CD4-positive, alpha-beta memory T cell (primary cell): ENCODE measurements at places on chromosomes 16 and 17.

DNA sequence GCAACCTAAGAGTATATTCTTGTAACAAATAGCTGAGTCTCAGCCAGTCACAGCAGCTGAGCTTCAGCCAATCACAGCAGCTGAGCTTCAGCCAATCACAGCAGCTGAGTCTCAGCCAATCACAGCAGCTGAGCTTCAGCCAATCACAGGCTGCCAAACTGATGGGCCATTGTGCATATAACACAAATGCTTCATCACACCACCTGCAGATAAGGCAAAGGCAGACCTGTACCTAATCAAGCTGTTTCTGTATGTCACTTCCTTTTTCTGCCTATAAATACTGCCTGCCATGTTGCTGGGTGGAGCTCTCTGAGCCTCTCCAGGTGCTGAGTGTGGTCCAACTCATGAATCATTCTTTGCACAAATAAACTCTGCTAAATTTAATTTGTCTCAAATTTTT lies 19.9 kb downstream of the MYH13 start:
- DNase-seq = no peak

DNA sequence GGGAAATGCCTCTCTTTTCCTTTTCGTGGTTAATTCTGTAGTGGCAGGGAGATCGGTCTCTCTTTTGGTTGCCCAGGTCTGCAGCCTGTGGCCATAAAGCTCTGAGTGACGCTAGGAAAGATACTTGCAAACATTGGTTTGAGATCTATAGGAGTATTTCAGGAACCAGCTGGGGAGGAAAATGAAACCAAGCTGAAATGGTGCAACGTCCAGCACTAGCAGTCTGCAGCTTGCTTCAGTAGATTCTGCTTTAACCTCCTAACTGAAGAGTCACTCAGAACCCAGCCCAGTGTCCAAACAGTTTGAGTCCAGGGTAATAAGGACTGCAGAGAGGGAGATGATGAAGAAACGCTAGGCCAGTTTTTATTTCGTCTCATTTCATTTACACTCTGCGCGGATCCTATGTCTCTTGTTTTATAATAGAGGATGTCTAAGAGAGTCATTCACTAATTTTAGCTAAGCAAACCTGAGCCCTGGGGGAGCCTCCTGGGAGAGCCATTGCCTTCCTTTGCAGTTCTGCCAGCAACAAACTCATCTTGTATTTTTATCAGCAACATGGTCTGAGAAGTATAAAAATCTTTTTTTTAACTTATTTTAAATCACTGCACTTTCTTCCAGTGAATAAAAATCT lies 12.0 kb downstream of the SP2 start:
- DNase-seq = no peak

DNA sequence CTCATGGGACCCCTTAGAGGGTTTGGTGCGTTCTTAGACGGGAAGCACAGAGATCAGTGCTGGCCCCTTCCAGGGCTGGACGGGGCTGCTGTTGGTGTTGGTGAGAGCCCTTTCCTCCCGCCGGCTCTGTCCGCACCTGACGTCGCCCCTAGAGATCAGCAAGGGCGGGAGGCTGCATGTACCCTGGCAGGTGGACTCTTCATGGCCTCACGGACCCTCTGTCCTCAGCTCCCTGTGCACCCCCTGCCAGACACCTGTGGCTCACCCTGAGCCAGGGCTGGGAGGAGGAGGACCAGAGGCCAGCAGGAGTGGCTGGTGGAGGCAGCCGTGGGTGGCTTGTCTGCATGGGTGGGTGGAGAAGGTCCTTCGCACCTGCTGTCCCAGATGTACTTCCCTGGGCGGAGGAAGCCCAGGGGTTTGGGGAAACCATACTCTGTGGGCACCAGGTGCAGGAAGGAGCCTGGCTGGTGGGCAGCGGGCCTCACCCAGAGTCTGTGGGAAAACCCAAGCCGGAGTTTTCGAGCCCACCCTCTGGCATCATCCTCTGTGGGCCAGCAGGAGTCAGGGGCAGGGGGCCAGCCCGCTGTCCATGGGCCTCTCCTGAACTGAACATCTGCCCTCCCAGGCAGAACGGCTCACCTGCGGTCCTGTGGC lies 348.6 kb downstream of the SEC14L1 start:
- DNase-seq = no peak

- DNase-seq = no peak
These were observed 375.7 kb upstream of the DYNLRB2 start for GRCh38 chr16:80164966-80165550.
